Stimulated activated CD4-positive, alpha-beta T cell treated with anti-CD3 and anti-CD28 coated beads, Interleukin-4, amount 100 ng/mL, for 24 hours (primary cell): ENCODE measurements at places on chromosomes 3 and 15.

DNA sequence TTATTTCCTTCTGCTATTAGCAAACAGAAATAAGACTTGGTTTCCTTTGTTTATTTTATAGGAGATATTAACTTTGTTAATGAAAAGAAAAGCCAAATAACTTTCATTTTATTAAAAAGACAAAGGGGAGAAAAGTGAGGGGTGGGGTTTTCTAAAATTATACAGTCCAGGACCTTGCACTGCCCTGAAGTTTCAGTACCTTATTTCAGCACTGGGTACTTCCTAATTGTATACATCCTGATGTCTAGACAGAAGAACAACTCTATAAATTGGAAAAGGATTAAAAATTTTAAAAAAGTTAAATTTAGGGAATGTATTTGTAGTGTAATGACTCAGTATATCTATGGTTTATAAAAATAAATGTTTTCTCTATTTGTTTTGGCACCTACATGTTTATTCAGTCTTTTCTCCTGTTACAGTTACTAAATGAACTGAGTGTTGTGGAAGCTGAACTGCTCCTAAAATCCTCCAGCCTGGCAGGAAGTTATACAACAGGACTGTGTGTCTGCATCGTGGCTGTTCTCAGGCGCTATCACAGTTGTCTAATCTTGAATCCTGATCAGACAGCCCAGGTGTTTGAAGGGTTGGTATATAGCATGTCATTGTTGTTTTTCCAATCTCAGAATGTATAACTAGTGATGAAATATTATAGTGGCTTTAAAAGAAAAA lies 27.6 kb upstream of the P2RY13 start:
- no peak for DNase-seq

DNA sequence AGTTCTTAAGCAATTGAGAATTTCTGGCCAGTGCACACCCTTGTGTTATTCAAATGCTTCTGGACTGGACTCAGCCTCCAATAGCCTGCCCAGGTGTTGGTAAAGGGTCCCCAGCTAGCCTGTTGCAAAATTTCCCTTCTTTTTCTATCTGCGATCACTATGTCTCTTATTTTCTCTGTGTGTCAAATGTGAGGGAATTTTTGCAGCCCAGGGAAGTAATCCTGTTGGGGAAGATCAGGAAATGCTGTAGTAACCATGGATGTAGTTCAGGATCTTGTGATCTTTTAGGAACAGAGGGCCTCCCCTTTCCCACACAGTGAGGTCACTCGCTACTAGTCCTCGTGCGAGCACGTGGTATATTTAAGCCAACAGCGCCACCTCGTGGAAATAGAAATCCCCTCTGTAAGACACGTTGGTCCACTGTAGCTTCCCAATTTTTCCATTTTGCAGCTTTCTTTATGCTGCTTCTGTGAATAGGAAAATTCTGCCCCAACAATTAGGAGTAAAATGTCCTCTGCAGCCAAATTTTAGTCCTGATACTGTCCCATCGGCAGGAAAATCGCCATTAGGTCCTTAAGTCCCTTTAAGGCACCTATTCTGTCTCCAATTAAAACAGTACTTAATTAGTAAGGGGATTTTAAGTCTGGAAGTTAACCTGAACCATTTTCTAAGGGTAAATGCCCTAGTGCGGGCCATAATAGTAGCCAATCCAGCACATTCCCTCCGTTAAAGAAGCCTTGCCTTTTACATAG lies 4.0 kb upstream of the SMCO1 start:
- peak; percentile 73 for DNase-seq

GRCh38 chr15:54273928-54274327 lies 295.7 kb downstream of the UNC13C start:
- DNase-seq: no peak

GRCh38 chr15:87374339-87374738 lies 882.2 kb downstream of the NTRK3 start:
- DNase-seq: no peak

DNA sequence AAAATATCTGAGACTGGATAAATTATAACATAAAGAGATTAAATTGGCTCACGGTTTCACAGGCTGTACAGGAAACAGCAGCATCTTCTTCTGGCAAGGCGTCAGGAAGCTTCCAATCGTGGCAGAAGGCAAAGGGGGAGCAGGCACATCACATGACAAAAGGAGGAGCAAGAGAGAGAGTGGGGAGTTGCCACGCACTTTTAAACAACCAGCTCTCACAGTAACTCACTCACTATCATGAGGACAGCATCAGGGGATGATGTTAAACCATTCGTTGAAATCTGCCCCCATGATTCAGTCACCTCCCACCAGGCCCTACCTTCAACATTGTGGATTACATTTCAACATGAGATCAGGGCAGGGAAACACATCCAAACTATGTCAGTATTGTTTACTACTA lies 114.5 kb upstream of the SPATA16 start:
- no peak for DNase-seq

DNA sequence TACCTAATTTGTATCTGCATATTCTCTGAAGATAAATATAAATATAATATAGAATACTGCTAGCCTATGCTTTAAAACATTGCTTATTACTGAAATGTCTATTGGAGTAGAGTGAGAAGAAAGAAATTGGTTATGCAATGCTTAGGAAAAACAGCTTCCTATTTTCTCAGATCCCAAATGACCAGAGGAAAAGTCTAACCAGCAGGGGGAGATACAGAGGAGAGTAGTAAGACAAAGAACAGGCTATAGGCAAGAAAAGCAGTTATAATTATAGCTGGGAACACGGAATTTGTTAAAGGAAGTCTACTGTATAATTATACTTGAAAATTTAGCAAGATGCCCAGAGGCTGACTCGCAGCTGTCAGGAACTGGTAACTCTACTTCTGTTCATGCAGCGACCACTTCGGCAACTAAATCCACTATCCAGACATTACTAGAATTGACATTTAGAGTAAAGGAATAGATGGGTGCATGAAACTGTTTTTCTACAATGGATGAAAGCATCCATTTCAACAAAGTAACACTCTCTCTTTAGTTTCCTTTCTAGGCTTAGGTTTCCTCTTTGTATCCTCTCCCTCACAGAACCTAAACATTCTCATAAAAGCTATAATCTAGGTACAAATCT lies 97.2 kb downstream of the TBC1D5 start:
- peak; percentile 5 for DNase-seq

DNA sequence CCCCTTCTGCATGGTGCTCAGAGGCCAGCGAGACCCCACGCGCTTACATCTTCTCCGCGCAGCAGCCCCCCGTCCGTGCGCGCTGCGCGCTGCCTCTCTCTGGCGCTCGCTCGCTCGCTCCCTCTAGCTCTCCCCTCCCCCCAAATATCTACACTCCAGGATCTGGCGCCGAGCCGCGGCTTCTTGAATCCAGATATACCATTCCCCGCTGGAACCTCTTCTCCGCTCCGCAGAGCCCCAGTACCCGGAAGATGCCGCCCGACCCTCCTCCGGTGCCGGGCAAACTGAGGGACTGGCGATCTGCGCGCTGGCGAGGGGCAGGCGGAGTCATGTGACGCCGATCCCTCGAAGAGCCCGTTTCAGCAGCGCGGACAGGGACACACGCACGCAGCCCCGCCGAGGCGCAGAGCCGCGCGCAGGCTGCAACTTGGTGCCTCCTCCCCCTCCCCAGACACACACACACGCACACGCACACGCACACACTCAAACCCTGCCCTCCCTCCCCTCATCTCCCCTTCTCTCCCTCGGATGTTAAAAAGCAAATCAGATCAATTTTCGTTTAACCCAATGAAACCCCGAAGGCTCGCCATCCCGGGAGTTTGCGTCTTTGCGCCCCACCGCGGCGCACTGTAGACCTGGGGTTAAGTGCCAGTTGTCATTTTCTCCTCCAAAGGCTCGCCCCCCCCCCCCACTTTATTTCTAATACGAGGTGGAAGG lies at the start of gene RASGRF1:
RASGRF1 (minus strand) TSS at position 294 of the 717 bp plus-strand sequence; CDS start at position 12, 282 bp downstream.
- DNase-seq: no peak

DNA sequence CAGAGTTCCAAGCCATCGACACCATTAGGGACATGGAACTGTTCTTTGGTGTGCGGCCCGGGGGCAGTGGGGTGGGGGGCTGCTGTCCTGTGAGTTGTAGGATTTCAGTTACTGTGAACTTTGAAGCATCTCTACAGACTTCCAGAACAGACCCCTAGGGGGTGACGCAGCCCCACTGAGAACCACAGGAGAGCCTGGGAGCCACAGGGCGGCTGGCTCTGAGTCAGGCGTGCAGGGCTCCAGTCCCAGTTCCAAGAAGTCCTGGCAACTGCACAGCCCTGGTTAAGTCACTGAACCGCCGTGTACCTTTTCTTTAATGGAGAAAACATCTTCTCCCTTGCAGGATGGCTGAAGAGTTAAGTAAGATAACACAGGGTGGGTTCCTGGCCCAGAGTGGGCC lies 23.5 kb upstream of the LRTM1 start:
- DNase-seq: no peak

- DNase-seq: no peak
These were observed 1080.1 kb upstream of the ALCAM start for GRCh38 chr3:104286645-104287044.

DNA sequence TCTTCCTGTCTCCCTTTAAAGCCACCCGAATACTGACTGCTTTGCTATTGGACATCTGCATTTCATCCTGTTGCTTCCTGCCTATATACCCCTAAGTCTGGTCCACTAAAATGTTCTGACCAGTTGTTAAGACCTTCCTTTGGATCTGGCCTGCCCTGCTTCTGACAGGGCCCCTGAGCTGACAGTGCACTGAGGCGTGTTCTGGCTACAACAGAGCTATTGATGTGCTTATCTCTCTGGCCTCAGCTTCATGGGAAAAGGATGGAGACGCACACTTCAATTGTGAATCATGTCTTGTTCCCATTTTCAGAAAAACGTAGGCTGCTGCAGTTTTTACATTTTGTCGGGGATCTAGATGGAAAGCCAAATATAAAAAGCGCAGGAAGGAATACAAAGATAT lies 7.1 kb upstream of the P3H2 start:
- no peak for DNase-seq

- DNase-seq: no peak
These were observed 214.7 kb upstream of the MRPL3 start for GRCh38 chr3:131717493-131717892.

DNA sequence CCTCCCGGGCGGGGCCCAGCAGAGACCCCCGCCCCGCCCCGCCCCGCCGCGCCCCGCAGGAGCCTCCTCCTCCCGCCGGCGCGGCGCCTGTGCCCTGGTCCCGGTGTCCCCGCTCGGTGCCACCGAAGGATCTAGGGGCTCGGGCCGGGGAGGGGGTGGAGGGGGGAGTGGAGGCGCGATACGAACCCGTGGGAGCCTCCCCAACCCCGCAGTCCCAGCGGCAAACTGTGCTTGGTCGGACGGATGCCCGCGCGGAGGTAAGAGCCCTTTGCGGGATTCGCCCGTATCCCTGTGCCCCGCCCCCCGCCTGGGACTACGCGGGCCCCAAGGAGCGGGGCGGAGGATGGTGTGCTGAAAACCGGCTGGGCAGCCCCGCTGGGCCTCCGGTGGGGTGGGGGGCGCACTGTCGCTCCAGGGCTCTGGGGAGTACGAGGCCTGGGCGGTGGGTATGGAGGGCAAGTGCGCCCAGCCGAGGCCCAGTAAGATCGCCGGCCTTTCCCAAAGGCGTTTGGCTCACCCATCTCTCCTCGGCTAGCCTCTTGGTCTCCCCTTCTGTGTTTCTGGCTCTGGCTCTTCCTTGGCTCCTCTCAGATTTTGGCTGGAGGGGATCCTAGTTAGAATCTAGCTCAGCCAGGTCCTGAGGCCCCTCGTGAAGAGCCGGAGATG lies 65.6 kb upstream of the POLG start:
- no peak for DNase-seq

DNA sequence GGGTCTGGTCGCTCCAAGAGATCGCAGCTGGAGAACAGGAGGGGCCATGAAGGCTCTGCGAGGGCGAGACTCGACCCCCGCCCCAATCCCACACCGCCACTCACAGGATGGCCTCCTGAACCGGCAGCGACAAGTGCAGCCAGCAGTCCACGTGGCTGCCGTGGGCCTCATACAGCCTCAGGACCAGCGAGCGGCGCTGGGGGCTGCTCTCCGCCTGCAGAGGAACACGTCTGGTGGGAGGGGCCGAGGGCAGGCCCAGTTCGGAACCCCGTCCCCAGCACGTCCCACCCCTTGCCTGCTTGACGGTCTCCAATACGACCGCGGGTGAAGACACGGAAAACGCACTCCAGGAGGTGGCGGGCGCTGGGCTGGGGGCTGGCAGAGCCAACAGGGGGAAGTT lies 9.2 kb downstream of the NEIL1 start:
- DNase-seq: no peak

- no peak for DNase-seq
These were observed 82.9 kb upstream of the HACD2 start for GRCh38 chr3:123667784-123668183.

- DNase-seq: no peak
These were observed 210.8 kb downstream of the RPLP1 start for GRCh38 chr15:69663441-69663840.

- DNase-seq: no peak
These were observed 53.4 kb downstream of the ADAMTS9 start for GRCh38 chr3:64634417-64634816.

DNA sequence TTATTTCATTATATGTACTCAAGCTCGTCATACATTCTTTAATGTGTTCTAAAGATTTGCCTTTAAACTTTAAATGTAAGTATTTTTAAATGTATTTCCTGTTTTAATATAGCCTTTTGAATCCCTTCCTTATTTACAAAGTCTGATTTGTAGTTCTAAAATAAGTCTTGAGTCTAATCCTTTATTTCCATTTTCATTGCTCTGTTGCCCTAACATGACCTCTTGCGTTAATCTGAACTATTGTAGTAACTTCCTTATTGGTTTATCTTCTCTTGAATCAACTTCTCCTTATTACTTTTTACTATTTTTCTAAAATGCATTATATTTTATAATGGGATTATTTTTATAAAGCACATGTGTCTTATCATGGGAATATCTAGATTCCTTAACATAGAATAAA lies 24.0 kb downstream of the KNL1 start:
- DNase-seq: no peak

GRCh38 chr3:171258316-171258715 lies 201.9 kb downstream of the TNIK start:
- DNase-seq: no peak

DNA sequence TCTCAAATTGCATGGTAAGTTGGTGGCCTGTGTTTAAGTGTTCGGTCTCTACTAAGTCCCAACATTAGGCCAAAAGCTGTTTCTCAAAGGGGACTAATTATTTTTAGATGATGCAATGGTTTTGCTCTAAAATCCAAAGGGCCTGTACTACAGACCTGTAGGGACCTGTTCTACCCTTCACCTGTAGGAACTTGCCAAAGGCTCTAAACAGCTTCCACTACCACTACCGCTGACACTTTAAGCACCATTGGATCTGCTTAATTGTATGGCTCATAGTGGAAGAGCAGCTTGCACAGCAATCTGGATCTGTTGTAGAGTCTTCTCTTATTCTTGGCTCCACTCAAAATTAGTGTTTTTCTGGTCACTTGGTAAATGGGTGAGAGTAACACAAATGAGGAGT lies 346.8 kb downstream of the EPHA6 start:
- DNase-seq: no peak

GRCh38 chr3:121735047-121735696 lies 14.4 kb downstream of the GOLGB1 start:
- no peak for DNase-seq

DNA sequence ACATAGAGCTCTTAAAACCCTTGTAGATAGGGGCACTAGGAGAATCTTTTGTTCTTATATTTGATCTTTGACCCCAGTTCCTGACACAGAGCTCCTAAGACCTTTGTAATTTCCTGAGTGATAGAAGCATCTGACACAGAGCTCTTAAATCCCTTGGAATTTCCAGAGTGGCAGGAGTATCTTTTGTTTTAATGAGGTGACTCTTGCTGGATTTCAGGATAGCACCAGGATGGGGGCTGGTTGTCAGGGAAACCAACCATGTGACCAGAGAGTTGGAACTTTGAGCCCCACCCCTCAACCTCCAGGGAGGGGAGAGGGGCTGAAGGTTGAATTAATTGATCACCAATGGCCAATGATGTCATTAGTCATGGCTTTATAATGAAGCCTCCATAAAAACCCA lies 47.6 kb upstream of the ST8SIA2 start:
- no peak for DNase-seq
